ENCODE measurements at places on chromosomes 12 and 14.

DNA sequence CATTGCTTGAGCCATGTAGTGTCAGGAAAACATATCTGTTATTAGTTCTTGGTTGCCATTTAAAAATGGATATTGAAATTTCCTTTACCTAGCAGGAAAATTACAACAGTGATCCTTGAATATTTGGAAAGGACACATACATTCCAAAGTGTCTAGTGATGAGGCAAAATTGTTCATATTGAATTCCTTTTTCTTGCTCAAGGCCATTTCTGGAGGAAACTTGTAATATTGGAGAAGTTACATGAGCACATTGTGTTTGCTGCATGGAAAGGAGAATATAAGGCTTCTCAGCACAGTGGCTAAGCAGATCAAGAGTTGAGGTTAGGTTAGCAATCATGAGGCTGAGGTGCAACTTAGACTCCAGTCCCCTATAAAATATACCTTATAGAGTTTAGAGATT is 121.9 kb downstream of the PDE3A start:
- no peak for DNase-seq

GRCh38 chr12:30021051-30021833 is 237.5 kb upstream of the TMTC1 start:
- no peak for DNase-seq

GRCh38 chr12:104296718-104297117 is 6.8 kb upstream of the EID3 start:
- DNase-seq, result no peak

GRCh38 chr12:123127182-123127495 is 23.8 kb downstream of the PITPNM2 start:
- DNase-seq, result no peak

DNA sequence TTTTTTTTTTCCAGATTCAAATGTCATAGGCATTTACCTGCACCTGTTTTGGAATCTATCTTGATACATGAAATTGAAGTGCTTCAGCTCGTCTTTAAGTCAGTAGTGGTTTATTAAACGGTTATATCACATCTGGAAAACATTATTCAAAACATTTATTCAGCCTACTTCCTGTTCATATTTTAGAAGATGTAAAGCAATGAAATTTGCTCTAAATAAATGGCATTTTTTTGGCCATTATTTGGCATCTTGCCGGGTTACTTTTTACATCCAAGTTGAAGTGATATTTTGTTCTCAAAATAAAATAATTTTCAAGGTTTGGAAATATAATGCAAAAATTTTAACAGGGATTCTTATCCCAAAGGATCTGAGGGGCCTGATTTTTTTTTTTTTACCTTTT is 103.1 kb downstream of the EML1 start:
- DNase-seq, result no peak

Measured in progenitor cell of endocrine pancreas (in vitro differentiated cells).